ENCODE measurements at places on chromosomes 6 and 20. TPM values are rescaled to one million over a fixed set of nuclear protein-coding genes. Genes with fewer than 3 reads are reported as not detected.

DNA sequence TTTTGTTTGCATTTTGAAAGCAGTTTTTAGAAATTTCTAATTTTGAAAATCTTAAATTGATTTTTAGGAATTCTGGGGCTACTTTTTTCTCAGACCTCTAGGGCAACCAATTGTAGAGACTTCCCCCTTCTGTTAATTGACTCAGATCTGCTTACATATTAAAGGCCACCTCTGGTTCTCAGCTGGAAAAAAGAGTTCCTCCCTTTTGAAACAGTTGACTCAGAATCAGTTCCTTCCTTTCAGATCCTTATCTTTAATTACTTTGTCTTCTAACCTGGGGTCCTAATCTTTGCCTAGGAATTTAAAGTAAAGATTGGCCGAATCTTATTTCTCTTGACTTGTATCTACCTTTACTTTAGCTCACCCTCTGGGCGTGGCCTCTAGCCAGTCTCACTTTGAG, 146.8 kb downstream of the LAMA2 start:
- H3K4me3 ChIP-seq = no peak overlapping the region
- no peaks in the 10 kb centered on the region for H3K36me3 ChIP-seq
- H3K4me1 ChIP-seq = no peaks in the 10 kb centered on the region
- no peak for DNase-seq

The HLA-DQB1 gene
- 190 TPM for total RNA-seq

The FILIP1 gene
- total RNA-seq = not detected

The JPH2 gene
- 0.59 TPM for total RNA-seq

GRCh38 chr20:8547035-8547650, 415.1 kb downstream of the PLCB1 start:
- DNase-seq = no peak
- no peak overlapping the region for H3K27ac ChIP-seq
- no peak overlapping the region for H3K4me3 ChIP-seq
- H3K27me3 ChIP-seq = peaks cover 20% of the 10 kb centered on the region
- no peaks in the 10 kb centered on the region for H3K4me1 ChIP-seq
- no peaks in the 10 kb centered on the region for H3K36me3 ChIP-seq

The CLIC5 gene
- total RNA-seq = 3.3 TPM

GRCh38 chr6:133396984-133397348, 155.8 kb downstream of the EYA4 start:
- H3K36me3 ChIP-seq = no peaks in the 10 kb centered on the region
- no peak overlapping the region for H3K27ac ChIP-seq
- H3K4me3 ChIP-seq = no peak overlapping the region

DNA sequence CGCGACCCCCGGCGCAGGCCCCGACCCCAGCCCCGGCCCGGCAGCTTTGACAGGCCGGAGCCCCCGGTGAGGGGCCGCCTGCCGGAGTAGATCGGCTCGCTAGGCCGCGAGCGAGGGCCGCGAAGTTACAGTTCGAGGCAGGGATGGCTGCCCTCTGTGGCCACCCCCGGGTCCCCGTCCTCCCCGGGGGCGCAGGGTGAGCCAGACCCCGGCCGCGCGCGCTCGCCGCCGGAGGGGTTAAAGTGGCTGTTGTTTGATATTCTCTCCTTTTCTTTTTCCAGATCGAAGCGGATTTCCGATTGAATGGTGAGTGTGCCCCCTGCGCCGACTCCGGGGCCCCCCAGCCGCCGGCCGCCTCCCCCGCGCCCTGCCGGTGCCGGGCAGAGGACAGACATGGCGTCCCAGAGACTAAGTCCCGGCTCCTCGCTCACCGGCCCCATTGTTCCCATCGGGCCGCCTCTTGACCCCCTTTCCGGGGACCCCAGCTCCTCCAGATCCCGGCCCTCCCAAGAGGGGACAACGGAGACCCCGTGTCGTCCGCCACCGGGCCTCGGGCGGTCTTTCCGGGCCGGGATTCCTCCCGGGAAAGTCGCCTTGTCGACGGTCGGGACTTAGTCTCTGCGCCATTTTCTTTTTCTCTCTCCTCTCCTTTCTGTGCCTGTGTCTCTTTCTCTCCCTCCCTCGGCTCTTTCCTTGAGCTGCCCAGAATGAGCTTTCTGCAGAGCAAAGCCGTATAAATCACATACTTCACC, 704 bp downstream of the TOP1 start:
- H3K4me3 ChIP-seq = peak overlapping the region; percentile 83
- DNase-seq = peak; percentile 57
- H3K4me1 ChIP-seq = peaks cover 50% of the 10 kb centered on the region
- no peaks in the 10 kb centered on the region for H3K27me3 ChIP-seq
- H3K36me3 ChIP-seq = peaks cover 67% of the 10 kb centered on the region

DNA sequence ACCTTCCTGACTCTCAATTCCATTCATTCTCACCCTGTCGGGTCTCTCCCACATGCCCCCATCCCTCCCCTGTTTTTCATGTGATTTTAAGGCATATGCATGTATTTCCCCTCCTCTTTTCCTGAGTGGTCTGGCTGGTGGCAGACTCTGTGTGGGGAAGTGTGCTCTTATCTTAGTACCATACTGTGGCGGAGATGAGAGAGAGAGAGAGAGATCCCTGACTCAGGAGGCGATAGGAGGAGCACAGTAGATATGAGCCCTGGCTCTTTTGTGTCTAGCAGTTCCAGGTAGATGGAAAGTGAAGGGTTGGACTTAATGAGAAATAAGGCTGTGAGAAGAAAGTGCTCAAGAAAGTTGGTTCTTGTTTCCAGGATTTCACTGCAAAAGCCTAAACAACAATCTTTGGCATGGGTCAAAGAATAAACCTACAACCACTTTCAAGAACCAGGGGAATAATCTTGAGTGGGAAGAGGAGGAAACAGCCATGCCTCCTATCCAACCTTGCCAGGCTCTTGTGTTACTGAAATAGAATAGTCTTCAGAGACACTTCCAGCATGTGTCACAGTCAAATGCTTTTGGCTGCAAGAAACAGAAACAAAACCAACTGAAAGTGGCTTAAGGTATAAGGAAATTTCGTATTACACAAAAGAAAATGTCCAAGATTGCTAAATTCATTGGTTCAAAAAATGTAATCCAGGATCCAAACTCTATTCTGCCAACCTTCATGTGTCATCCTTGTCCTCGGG, 123.8 kb upstream of the MYLIP start:
- DNase-seq = no peak
- H3K36me3 ChIP-seq = no peaks in the 10 kb centered on the region
- H3K27me3 ChIP-seq = peaks cover 46% of the 10 kb centered on the region
- H3K4me1 ChIP-seq = no peaks in the 10 kb centered on the region

The KCNK15 gene
- total RNA-seq = 4.8 TPM

DNA sequence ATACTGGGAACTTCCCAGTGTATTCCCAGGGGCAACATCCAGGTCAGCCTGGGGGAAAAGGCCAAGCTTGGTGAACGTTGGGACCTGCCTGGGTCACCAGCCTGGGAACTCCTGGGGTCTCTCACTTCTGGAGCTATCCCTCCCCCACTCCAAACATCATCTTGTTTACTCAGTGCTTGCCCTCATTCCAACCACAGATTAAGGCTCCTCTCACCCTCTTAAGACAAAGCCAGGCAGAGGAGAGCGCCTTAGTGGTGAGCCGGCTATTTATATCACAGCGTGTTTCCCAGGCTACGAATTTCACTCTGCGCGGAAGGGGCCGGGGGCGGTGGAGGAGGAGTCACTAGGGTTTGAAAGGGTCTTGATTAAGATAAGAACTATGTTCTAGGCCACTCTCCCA, 12.1 kb downstream of the PRPH2 start:
- DNase-seq = no peak
- H3K27ac ChIP-seq = no peak overlapping the region
- H3K36me3 ChIP-seq = no peaks in the 10 kb centered on the region
- H3K27me3 ChIP-seq = no peaks in the 10 kb centered on the region

GRCh38 chr6:42405021-42405420, 46.7 kb downstream of the TRERF1 start:
- H3K36me3 ChIP-seq = no peaks in the 10 kb centered on the region
- no peak overlapping the region for H3K4me3 ChIP-seq
- H3K27me3 ChIP-seq = no peaks in the 10 kb centered on the region
- H3K27ac ChIP-seq = no peak overlapping the region
- no peak for DNase-seq

DNA sequence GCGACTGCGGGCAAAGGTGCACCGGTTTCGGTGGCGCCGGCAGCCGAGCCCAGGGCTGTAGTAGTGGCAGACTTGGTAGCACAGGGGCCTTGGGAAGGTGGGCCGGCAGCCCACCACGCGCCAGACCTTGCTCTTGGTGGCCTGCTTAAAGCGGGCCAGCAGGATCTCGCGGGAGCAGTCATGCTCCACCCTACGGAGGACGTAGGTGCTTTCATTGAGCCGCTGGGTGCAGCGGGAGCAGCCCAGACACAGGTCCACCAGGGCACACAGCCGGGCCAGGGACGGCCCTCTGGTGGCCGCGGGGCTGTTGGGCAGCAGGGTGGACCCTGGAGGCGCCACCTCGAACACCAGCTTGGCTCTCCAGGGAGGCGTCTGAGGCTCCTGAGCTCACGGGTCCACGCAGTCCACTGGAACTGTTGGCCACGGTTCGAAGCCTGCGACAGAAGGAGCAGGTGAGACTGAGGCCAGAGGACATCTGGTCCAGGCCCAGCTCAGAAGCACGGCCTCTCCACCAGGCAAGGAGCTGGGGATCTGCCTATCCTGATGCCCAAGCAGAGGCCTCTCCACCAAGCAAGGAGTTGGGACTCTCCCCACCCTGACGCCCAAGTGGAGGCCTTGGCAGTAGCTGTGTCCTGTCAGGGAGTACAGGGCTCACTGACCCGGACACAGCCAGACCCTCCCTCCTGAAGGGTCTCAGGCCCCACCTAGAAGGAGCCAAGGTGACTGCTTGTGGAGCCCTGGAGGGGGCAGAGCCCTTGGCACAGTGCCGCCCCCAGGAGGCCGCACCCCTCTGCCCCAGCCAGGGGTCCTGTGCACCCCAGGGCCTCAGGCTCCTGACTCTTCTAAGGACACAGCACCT, 1.0 kb downstream of the HELZ2 start:
- H3K4me1 ChIP-seq = no peaks in the 10 kb centered on the region
- peak overlapping the region; percentile 88 for H3K27ac ChIP-seq
- DNase-seq = peak; percentile 55
- H3K36me3 ChIP-seq = peaks cover 48% of the 10 kb centered on the region
- H3K4me3 ChIP-seq = peak overlapping the region; percentile 88

DNA sequence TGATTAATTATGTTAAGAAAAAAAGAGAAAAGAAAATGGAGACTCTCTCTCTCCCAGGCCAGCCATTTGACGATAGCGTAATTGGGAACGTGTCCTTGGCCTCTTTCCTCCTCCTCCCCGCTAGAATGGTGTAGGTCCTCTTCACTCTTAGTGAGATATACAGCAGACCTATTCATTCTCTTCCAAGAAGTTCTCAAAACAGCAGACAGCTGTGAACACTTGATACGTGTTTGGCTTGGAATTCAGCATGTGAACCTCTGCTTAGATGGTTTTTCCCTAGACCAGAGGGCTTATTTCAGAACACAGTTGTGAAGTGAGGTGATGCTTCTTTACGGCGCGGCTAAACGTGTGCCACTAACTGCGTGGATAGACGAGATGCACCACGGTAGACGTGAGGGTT, 32.6 kb upstream of the TULP4 start:
- peaks cover 2% of the 10 kb centered on the region for H3K36me3 ChIP-seq
- H3K4me1 ChIP-seq = no peaks in the 10 kb centered on the region
- H3K4me3 ChIP-seq = no peak overlapping the region
- no peak overlapping the region for H3K27ac ChIP-seq
- H3K27me3 ChIP-seq = no peaks in the 10 kb centered on the region
- DNase-seq = no peak

GRCh38 chr6:21594416-21595281, 1.1 kb downstream of the SOX4 start:
- no peak overlapping the region for H3K4me3 ChIP-seq
- peak; percentile 64 for DNase-seq
- no peak overlapping the region for H3K27ac ChIP-seq
- no peaks in the 10 kb centered on the region for H3K36me3 ChIP-seq
- peaks cover 11% of the 10 kb centered on the region for H3K4me1 ChIP-seq
- no peaks in the 10 kb centered on the region for H3K27me3 ChIP-seq

The TUBB2B gene
- 3.0 TPM for total RNA-seq

DNA sequence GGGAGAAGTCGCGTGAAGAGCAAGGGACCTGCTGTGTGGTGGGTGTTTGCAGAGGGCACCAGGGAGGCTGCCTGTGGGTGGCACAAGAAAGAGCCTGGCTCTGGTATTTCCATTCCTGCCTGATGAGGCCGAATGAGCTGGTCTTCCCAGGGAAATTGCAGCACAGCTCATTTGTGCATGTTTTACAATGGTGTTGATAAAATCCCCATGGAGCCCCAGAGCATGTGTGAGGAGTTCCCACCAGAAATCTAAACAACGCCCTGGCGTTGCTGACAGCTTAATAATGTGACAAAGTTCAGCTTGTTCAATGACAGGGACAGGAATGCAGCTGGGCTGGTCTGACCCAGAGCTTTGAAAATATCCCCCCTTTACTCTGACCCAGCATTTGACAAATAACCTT, 135.5 kb downstream of the CLIC5 start:
- no peak overlapping the region for H3K4me3 ChIP-seq
- H3K4me1 ChIP-seq = peaks cover 8% of the 10 kb centered on the region
- no peaks in the 10 kb centered on the region for H3K36me3 ChIP-seq

GRCh38 chr6:154538640-154539191, 28.2 kb upstream of the CNKSR3 start:
- no peak overlapping the region for H3K27ac ChIP-seq
- no peak for DNase-seq
- no peaks in the 10 kb centered on the region for H3K27me3 ChIP-seq
- H3K4me3 ChIP-seq = no peak overlapping the region
- no peaks in the 10 kb centered on the region for H3K4me1 ChIP-seq

GRCh38 chr6:139486476-139486799, 112.0 kb upstream of the CITED2 start:
- H3K4me1 ChIP-seq = no peaks in the 10 kb centered on the region
- H3K36me3 ChIP-seq = no peaks in the 10 kb centered on the region
- H3K4me3 ChIP-seq = no peak overlapping the region
- H3K27me3 ChIP-seq = no peaks in the 10 kb centered on the region
- DNase-seq = no peak
- no peak overlapping the region for H3K27ac ChIP-seq

The PRDM13 gene
- total RNA-seq = 1.3 TPM

DNA sequence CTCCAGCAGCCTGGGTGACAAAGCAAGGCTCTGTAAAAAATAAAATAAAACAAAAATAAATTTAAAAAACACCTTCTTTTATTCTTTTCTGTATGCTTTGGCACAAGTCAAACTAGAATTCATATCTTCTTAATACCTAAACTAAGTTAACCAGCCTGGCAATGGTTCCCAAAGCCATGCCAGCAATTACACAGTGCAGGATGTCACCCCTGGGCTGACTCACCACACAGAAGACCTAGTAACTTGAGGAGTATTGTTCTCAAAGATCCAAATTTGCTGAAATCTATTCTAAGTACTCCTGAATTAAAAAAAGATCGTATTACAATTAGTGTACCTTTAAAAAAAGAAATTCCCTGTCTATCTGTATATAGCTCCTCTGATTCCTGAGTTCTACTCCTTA, 162.7 kb upstream of the SGK1 start:
- no peaks in the 10 kb centered on the region for H3K27me3 ChIP-seq
- H3K4me1 ChIP-seq = peaks cover 31% of the 10 kb centered on the region
- no peak overlapping the region for H3K4me3 ChIP-seq
- H3K27ac ChIP-seq = no peak overlapping the region
- no peaks in the 10 kb centered on the region for H3K36me3 ChIP-seq
- DNase-seq = peak; percentile 45

The LAMP5 gene
- 0.17 TPM for total RNA-seq

The GRM4 gene
- total RNA-seq = not detected
